Glomerular endothelial cell (primary cell): ENCODE measurements at places on chromosomes 11 and 22. TPM values are rescaled to one million over a fixed set of nuclear protein-coding genes. Genes with fewer than 3 reads are reported as not detected.

The RNF214 gene
- 8.0 and 13.1 TPM in 2 replicates for total RNA-seq

The HYLS1 gene
- 7.5 and 8.9 TPM in 2 replicates for total RNA-seq

The CHID1 gene
- total RNA-seq: 83.5 and 87.7 TPM in 2 replicates

DNA sequence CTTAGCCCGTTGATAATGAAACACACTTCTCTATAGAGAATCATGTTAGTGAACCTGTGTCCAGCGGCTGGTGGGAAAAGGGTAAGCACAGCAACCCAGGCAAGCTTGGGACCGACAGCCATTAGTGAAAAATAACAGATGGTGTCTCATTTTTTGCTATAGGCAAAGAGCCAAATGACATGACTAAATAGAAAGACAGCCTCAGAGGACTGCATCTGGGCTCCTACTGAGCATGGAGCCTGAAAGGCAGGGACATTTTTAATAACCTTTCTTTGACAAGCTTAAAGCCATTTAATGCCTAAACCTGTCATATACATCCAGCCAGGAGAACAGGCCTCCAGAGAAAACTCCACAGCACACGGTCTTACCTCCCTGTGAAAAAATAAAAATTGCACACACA, 67.0 kb downstream of the FANCF start:
- DNase-seq: no peak
